ENCODE measurements at places on chromosomes 7 and 10.
A peak's percentile ranks its signal among the peaks of the same experiment; 100 is the strongest.

- DNase-seq, result no peak
Measured at GRCh38 chr7:30934732-30935568, 23.3 kb downstream of the AQP1 start.

DNA sequence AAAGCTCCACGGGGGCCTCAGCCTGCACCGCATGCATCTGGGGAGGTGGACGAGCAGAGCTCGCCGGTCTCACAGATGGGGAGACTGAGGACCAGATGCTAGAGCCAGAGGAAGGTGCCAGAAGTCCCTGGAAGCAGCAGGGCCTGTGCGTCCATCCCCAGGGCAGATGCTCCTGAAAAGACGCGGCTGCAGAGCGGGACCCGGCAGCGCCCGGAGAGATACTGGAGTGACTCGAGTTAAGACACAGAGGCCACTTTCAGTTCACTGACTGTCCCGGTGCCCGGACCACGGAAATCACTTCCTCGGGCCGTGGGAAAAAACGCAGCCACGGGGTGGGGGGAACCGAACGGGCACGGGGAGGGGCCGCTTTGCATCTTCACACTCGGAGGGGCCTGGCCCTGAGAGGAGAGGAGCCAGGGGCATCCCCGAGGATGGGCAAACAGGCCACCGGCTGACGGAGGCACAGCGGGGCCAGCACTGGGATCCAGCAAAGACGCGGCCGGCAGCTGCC is 85.4 kb downstream of the FOXL3 start:
- no peak for DNase-seq

DNA sequence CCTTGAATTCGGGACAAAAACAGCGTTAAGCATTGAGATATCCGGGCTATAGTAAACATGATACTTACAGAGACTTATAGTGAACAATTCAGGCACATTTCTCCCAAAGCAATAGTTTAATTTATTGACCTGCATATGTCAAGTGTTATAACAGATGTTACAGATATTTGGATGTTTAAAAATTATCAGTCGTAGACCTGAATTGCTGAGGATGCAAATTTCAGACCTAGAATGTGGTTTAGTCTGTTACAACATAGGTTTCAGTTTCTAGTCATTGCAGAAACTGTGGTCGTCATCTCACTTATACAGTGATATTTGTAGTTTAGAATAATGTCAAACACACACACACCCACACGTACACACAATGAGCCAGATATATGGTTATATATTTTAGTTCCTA is 85.2 kb downstream of the VTI1A start:
- no peak for DNase-seq

GRCh38 chr7:120421151-120421651 is 148.2 kb downstream of the KCND2 start:
- DNase-seq, result no peak

GRCh38 chr7:1576521-1577253 is 6.9 kb upstream of the PSMG3 start:
- DNase-seq, result no peak

DNA sequence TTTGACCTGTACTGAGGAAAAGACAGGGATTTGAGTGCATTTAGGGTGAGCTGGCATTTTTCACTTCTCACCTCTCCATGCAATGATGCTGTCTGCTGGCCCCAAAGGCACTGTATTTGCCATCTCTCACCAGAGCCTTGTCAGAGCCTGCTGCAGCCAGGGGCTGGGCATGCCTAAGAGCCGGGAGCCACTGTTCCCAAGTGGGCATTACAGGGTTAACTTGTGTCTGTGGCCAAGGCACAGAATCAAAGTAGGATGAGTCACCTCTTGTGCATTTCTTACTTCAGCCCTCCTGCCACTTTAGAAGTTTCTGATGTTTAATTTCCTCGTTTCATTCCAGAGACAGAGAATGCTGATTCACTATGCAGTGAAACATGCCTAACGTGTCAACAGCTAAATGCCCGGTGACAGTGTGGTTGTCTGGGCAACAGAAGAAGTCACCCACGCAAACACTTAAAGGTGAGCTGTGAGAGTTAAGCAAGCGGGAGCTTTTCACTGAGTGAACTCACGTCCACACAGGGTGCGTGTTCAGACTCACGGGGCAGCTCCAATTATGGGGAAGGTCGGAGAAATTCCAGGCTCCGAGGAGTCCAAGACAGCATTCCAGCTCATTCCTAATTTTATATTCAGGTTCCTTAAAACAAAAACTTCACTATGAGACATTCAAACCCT is 57.1 kb upstream of the IGFBP3 start:
- DNase-seq, result peak; percentile 91

DNA sequence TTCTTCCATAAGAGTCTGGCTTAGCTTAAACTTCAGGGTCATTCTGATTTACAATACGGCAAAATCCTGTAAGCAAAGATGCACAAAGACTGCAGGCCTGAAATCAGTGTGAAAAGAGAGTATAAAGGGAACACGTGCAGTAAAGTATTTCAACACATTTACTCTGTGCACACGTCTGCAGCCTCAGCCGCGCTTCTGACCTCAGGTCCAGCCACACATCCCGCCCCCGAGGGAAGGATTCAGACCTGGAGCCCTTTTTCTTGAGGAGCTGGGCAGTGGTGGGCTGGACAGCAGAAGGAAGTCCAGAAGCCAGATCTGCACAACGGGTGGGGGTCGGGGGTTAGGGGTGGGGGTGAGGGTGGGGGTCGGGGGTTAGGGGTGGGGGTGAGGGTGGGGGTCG is 58.9 kb upstream of the FAM20C start:
- DNase-seq, result no peak

DNA sequence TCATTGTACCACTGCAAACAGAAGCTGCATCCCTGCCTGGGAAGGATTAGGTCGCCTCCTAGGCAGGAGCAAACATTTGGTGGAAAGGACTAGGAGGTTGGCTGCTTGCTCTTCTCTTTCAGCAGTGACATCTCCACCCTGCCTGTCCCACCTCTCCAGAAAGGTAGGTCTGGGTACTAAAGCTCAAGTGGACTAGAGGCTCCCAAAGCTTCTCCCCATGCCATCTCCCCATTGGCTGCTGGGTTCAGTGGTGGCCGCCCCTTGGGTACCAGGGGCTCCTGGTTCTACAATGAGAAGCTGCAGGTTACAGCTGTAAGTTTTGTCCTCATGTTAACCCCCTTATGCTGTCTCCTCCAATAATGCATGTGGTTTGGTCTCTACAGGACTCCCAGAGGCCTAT is 180.7 kb upstream of the MKI67 start:
- DNase-seq, result no peak

GRCh38 chr7:106102387-106102966 is 9.6 kb downstream of the SYPL1 start:
- DNase-seq, result no peak

DNA sequence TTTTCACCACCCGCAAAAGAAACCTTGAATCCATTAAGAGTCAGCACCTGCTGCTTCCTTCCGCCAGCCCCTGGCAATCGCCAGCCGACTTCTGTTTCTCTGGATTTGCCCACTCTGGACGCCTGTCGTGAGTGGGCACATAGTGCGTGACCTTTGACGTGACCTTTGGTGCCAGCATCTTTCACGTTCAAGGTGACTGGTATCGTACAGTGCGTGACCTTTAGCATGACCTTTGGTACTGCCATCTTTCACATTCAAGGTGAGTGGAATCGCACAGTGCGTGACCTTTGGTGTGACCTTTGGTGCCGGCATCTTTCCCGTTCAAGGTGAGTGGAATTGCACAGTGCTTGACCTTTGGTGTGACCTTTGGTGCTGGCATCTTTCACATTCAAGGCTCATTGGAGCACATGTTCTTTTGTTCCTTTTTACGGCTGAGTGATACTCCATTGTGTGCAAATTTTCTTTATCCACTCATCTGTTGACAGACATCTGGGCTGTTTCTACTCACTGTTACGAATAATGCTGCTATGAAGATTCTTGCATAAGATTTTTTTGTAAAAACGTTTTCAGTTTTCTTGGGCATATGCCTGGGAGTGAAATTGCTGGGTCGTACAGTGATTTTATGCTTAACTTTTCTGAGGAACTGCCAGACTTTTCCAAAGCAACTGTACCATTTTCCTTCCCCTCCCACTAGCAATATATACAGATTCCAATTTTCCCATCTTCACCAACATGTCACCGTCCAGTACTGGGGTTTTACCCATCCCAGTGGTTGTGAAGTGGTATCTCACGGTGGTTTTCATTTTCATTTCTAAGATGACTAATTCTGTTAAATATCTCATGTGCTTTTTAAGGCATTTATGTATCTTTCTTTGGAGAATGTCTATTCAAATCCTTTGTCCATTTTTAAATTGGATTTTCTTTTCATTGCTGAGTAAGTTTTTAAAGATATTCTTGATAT is 145.3 kb downstream of the DIP2C start:
- no peak for DNase-seq

GRCh38 chr7:130912862-130913638 is 179.0 kb upstream of the KLF14 start:
- DNase-seq, result peak; percentile 93

DNA sequence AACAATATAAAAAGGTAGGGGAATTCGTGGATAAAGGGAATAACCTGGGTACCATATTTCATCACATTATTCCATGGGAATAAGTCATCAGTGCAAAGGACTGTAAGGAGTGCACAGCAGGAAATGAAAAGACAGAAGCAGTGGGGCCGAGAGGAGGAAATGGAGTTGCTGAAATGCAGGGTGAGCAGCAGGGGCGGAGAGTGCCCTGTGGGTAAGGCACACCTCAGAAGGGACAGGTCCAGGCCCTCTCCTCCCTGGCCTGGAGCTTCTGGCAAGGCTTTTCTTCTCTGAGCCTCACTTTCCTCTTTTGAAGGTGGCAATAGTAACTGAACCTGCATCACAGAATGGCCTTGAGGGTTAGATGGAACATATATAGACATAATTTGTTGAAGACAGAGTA is 26.2 kb downstream of the IKZF1 start:
- no peak for DNase-seq

DNA sequence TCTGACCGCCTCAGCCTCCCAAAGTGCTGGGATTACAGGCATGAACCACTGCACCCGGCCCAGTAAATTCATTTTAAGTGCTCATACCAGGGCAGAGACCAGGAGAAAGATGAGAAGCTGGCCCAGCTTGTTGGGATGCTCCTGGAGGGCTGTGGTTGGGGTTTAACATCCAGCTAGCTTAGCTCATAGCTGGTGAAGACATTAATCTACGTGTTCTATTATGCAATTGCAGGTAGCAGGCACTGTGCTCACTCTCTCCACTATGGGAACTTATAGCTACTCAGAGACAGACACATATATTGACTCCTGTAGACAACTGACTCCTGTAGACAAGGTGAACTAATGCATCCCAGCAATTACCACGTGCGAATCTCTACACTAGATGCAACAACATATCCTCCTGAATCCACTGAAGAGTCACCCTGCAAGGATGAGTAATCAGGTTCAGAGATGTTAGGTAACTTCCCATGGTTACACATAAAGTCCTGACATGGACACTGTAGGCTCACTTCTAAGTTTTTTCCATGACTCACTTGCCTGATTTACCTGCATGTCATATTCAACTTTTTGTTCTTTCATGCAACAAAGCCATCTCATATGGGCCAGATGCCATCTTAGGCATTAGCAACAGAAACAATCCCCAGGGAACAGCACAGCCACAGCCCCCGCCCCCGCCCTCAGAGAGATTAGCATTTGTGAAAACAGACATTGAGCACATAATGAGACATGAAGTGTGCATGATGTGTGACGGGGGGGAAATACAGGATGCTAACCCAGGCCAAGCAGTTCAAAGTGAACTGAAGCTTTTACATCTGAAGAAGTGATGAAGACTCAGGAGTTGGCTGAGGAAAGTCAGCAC is 37.2 kb downstream of the ERLIN1 start:
- DNase-seq, result peak; percentile 20

GRCh38 chr10:21379143-21379542 is 146.3 kb downstream of the SKIDA1 start:
- no peak for DNase-seq

- DNase-seq, result peak; percentile 54
Measured at GRCh38 chr7:83271212-83272099, 108.8 kb upstream of the PCLO start.

DNA sequence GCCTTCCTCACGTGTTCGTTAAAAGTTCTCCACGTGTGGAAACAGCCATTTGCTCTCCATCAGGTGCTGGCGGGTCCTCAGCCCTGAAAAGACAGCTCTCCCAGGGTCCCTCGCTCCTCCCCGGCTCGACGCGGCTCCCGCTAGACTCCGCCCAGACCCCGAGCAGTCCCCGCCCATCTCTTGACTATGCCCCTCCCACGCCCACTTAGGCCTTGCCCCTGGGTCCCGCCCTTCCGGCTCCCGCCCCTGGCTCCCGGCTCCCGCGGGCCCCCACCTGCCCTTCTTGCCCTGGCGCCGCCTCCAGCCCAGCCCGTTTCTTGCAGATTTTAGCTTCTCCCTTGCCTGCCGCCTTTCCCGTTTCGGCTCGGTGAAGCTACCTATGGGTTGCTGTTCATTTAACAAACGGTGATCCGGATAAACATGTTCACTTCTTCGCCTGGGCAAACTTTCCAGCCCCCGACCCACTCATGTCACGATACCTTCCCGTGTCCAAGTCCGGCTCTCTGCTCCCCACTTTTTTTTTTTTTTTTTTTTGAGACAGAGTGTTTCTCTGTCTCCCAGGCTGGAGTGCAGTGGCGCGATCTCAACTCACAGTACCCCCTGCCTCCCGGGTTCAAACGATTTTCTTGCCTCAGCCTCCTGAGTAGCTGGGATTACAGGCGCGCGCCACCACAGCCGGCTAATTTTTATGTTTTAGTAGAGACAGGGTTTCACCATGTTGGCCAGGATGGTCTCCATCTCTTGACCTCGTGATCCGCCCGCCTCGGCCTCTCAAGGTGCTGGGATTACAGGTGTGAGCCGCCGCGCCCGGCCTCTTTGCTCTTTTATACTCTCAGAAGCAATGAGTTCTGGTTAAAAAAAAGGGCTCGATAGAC is 830 bp upstream of the ZNF438 start:
- DNase-seq, result peak; percentile 88

GRCh38 chr10:68560943-68561864 is 1.1 kb downstream of the TET1 start:
- DNase-seq, result no peak

GRCh38 chr10:69460576-69461242 is 9.4 kb downstream of the TSPAN15 start:
- DNase-seq, result no peak

- no peak for DNase-seq
Measured at GRCh38 chr10:105068497-105068896, 427.4 kb downstream of the SORCS3 start.

GRCh38 chr10:13390604-13391522 is 42.8 kb upstream of the SEPHS1 start:
- no peak for DNase-seq

DNA sequence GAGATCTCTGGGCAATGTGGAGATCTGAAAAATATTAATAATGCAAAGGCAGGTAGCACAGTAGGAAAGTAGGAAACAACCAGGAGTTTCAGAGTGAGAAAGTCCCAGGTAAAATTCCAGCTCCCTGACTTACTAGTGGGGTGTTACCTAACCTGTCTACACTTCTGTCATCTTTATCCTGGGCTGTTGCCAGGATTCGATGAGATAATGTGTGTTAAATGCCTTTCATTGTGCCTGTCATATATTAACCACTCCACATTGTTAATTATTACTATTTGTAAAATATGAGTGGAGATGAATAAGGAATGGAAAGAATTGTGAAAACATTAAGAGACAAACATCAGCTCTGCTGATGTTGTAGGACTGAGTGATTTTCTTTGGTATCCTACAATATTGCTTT is 50.0 kb upstream of the FRMD4A start:
- DNase-seq, result no peak
